ENCODE measurements at places on chromosomes 1 and 21.

- no peak for DNase-seq
Measured at GRCh38 chr1:59045137-59045536, 251.8 kb upstream of the FGGY start.

DNA sequence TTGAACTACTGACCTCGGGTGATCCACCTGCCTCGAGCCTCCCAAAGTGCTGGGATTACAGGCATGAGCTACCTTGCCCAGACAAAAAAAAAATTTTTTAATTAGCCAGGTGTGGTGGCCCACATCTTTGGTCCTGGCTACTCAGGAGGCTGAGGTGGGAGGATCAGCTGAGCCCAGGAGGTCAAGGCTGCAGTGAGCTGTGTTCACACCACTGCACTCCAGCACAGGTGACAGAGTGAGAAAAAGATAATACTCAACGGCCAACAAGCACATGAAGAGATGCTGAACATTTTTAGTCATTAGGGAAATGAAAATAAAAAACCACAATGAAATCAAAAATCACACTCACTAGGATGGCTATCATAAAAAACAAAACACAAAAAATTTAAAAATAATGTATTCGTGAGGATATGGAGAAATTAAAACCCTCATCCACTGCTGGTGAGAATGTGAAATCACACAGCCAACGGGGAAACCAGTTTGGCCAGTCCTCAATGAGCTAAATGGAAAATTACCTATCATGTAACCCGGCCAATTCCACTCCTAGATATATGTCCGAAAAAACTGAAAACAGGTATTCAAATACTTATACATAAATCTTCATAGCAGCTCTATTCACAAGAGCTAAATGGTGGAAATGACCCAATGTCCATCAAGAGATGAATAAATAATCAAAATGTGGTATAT lies 41.2 kb downstream of the ENAH start:
- DNase-seq, result no peak

GRCh38 chr1:2609319-2610035 lies 22.9 kb downstream of the PRXL2B start:
- DNase-seq, result peak; percentile 19

DNA sequence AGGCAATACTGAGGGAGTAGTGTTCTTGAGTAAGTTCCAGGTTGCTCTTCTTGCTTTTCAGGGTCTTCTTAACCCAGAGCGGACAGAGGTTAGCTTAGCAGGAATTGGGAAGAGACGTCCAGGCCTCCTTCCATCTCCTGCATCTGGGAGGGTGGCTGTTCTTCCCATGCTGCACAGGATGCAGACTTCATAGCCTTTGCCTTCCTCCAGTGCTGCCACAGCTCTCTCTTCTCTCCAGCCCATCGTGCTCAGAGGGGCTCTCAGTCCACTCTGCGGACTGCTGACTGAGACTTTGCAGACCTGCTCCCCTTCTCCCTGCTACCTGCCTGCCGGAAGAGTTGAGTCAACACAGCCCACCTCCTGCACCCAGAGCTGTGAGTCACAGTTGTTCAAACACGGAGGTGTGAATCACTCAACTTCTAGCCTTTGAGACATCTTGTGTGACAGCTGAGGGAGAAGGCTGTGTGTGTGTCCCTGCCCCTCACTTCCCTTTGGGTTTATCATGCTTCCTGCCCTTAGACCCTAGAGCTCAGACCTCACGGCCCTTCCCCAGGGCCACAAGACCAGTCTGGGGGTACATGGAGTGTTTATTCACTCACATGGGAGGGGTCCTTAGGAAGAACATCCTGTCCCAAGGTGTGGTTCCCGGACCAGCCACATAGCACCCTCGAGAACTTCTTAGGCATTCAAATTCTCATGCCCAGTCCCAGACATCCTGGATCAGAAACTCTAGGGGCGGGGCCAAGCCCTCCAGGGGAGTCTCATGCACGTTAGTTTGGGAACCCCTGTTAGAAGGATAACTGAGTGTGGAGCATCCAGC lies 158.3 kb upstream of the CACNA1E start:
- DNase-seq, result peak; percentile 25

DNA sequence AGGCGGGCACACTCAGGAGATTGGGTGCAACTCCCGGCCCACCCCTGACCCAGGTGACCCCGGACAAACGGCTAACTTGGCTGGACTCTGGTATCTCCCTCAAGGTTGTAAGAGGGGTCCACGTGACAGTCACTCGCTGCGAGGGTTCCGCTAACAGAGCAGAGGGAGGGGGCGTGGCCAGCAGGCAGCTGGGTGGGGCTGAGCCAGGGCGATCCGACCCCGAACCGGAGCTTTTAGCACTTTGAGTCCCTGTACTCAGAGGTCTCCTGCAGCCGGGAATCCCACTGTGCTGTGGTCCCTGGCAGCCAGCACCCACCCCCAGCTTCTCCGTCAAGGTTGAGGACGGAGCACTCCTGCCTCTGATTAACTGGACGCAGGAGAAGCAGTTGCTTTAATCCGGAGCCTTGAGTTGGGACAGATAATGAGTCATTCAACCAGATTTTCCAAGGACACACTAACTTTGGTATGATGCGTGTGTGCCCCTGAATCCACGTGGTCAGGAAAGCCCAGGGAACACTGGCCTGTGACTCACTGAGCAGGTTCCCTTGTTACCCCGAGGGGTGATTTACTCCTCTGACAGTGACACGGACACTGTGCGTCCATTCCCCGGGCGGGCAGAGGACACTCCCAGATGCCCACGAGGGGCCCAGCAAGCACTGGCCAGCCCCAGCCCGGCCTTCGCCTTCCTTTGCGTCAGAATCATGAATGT lies 16.8 kb downstream of the TRPM2 start:
- peak; percentile 58 for DNase-seq

GRCh38 chr1:178310685-178311105 lies 186.1 kb downstream of the CLEC20A start:
- DNase-seq, result peak; percentile 57

GRCh38 chr1:52706136-52706670 lies 8.1 kb upstream of the COA7 start:
- no peak for DNase-seq

GRCh38 chr1:186235696-186236095 lies 139.4 kb downstream of the TPR start:
- no peak for DNase-seq

DNA sequence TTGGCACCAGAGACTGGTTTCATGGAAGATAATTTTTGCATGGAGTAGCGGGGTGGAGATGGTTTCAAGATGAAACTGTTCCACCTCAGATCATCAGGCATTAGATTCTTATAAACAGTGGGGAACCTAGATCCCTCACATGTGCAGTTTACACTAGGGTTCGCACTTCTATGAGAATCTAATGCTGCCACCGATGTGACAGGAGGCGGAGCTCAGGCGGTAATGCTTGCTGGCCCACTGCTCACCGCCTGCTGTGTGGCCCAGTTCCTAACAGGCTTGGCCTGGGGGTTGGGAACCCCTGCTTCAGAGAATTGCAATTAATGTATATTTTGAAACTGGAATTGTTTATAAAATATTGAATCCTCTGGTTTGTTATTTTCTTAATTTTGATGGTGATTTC lies 92.1 kb downstream of the NRIP1 start:
- DNase-seq, result no peak

- no peak for DNase-seq
Measured at GRCh38 chr1:26053718-26054560, 8.0 kb upstream of the SLC30A2 start.

DNA sequence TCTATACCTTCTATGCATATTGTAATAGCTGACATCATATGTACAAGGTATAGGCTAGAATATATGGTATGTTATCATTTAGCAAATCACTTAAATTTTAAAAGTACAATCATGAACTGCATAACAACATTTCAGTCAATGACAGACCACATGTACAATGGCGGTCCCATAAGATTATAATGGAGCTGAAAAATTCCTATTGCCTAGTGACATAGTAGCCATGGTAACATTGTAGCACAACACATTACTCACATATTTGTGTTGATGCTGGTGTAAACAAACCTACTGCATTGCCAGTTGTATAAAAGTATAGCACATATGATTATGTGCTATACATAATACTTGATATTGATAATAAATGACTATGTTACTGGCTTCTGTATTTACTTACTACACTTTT lies 8.9 kb downstream of the RAB3B start:
- DNase-seq, result no peak

DNA sequence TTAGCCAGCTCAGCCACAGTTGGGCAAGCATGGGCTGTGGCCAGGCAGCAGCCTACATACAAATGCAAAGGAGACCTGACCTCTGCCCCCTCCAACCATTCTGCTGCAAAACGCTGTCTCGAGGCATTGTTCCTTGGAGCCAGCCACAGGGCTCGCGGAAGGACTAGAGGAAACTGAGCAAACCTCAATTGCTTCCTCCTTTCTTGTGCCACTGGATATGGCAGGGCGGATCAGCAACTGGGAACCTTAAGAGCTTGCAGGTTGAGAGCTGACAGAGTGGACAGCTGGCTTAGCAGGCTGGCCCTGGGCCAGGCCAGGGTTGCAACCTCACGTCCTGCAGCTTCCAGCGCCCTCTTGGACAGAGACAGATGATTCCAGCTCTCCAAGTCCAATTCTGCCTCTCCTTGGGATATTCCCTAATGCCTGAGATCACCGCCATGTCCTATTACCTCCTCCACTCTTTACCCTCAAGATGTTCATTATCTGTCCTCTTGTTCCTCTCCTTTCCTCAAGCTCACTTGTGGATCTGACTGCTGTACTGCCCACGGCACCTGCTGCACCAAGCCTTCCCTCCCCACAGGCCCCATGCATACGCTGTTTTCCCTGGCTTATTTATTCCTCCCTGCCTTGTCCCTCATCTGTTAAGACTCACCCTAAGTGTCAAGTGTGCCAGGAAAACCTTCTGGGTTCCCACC lies 67.5 kb downstream of the SDC3 start:
- no peak for DNase-seq

DNA sequence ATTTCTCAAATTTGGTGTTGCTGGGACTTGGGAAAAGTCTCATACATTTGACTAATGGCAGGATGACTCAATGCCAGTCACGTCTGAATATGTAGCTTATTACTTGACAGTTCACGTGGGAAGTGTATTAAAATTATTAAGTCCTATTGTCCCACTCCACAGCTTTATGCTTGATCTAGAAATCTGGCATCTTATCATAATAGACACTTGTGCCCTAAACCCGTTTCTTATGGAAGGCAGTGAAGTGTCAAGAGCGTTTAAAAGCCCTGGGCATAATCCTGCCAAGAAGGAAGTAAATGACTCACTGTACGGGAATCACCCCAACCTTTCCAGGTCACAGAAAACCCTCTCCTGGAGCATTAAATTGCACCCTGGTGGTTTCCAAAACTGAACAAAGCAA lies 207.4 kb downstream of the APP start:
- DNase-seq, result no peak

- DNase-seq, result no peak
Measured at GRCh38 chr1:101006553-101006952, 19.0 kb downstream of the DPH5 start.

DNA sequence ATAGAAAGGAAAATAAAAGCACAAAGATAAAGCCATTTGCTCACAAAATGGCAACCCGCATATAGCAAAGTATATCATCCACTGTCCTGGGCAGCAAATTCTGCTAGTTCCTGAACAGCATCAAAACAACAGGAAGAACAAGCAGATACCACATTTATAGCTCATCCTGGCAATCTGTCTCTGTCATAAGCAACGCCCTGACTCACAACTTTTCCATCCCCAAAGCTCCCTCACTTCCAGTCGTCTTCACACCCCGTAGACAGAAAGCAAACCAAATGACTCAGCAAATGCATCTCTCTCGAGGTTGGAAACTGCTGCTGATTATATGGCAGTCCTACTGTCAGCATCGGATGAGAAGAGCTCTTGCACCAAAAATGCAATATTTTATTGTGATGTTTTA lies 65.8 kb downstream of the AK5 start:
- DNase-seq, result no peak

DNA sequence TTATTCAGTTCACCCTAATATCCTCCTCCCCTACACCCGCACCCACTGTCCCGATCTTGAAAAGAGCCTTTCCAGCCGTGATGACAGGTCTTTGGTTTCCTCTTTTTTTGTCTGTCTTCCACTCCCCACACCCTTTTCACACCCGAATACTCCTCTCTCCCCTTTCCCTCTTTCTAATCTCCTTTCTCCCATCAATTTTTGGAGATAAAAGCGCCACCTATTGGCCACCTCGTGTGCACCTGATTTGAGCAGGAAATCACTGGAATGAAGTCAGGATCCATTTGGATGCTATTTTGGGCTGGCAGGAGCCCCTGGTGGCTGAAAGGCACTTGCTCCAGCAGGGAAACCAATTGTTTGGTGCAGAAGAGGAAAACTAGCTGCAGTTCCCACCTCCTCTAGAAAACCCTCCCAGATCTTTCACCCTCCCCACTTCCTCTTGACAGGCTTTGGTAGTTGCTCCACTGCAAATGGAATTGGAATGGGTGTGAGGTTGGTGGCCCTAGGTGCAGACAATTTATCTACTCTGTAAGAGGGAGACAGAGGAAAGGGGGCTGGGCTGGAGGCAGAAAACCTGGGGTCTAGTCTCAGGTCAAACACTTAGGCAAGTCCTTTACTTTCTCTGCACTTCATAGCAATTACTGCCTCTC lies 8.4 kb downstream of the FOXE3 start:
- DNase-seq, result peak; percentile 74

DNA sequence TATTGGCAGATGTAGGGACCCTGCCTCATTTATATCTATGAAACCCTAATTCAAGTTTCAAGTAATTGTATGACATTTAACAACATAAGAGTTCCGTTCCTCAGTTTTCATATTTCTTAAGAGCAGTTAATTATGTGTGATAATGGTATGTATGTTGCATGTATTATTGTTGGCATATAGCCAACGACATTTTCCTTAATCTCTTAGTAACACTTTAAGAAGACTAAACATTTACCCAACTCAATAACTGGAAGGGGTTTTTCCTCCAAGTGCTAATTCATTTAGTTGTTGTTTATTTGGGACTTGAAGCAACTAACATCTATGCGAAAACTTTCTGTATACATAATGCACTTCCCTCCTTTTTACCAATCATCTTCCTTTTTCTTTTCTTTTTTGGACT lies 1.5 kb upstream of the RALGPS2 start:
- DNase-seq, result no peak

DNA sequence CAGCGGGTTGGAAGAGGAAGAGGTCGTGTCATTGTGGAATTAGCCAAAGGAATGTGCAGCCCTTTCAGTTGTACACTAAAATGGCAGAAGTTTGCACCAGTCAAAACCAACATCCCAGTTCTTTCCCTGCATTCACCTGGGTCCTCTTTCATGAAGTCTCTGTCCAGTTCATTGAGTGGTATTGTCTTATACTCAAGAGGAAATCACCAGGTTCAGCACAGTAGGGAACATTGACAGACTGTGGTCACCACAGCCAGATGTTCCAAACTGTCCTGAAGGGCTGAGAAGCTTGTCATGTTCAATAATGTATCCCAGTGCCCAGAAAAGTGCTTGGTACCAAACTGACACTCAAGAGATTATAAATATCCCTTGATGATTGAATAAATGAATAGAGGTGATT lies 131.6 kb downstream of the GLUL start:
- no peak for DNase-seq

- no peak for DNase-seq
Measured at GRCh38 chr21:34870246-34870645, 178.9 kb downstream of the RUNX1 start.
